Retina (tissue), 1 donor: ENCODE measurements at places on chromosomes 7 and 10.

GRCh38 chr7:22019931-22020330, 74.2 kb upstream of the CDCA7L start:
- no peak for DNase-seq

DNA sequence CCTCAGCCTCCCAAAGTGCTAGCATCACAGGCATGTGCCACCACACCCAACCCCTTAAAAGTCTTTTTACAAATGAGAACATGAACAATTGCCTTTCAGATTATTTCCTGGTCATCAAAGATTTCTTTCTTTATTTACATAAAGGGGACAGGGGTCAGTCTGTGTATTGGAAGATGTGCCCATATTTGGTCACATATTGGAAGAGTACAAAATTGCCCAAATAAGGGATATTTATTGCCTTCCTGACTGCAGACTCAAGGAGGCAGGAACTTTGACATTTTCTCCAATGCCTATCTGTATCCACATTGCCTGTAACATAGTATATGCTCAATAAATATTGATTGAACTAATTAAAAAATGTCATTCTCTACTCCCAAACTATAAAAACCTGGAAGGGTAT, 25.9 kb upstream of the HERPUD2 start:
- no peak for DNase-seq

GRCh38 chr7:134707663-134708378, 61.2 kb downstream of the BPGM start:
- no peak for DNase-seq

DNA sequence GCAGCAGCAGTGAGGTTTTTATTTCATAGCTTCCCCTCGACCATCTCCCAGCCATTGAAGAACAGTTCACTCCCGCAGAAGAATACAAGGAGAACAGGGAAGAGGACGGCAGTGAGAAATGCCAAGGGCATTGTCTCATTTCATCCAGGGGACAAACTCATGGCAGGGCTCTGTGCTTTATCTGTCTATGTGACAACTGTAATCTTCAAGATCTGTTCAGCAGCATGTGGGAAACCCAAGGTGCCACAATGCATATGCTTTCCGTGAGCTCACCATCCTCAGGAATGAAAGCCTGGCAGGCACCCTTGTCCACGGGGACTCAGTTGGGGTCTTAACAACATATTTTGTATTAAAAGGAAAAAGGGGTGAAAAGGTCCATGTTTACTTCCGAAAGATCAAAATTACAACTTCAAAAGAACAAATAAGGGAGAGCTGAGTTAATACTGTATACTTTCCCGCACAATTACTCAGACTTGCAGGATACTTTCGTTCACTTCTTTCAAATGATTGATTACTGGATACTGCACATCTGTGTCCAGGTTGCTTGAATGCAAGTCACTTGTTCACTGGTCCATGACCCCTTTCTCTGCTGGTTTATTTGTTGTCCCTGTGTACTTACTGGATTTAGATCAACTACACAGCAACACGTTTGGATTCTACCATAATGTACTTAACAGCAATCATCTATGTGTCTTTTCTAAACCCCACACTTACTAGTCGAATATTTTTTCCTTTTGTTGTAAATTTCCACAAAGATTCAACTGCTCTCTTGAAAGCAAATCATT, 90.1 kb upstream of the ATP6V0A4 start:
- DNase-seq = no peak

- DNase-seq = no peak
Observed at GRCh38 chr7:92325858-92326257, 80.1 kb downstream of the ANKIB1 start.

DNA sequence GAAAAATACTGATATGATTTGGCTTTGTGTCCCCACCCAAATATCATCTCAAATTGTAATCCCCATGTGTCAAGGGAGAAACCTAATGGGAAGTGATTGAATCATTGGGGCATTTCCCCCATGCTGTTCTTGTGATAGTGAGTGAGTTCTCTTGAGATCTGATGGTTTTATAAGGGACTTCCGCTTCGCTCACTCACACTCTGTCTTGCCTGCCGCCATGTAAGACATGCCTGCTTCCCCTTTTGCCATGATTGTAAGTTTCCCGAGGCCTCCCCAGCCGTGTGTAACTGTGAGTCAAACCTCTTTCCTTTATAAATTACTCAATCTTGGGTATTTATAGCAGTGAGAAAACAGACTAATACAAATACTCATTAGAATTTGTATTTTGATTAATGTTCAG, 5.1 kb upstream of the MRPS17 start:
- DNase-seq = no peak

- DNase-seq = no peak
Observed at GRCh38 chr10:110781139-110781538, 90.6 kb upstream of the PDCD4 start.

DNA sequence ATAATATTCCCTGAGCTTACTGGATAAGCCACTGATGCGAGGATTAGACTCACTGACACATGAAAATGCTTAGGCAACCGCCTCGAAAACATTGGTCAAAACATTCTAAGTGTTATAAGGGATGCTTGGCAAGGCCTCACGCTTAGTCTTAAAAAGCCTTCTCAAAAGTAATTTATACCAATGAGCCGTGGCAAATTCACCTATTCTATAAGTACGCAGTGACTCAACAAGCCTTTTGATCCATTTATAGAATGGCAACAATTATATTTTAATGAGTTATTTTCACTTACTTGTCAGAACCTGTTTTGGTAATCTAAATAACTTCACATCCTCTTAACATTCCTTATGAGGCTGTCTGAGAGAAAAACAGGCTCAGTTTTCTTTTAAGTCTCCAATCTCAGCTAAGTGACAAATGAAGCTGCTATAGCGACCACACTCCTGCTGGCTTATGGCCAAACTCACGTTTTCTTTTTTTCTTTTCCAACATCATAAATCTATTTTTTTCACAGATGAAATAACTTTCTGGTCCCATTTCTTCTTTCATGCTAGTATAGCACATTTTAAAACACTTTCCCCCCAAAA, 121.2 kb upstream of the AFAP1L2 start:
- DNase-seq = no peak

- peak; percentile 17 for DNase-seq
Observed at GRCh38 chr10:16809074-16809718, 8.0 kb downstream of the RSU1 start.

DNA sequence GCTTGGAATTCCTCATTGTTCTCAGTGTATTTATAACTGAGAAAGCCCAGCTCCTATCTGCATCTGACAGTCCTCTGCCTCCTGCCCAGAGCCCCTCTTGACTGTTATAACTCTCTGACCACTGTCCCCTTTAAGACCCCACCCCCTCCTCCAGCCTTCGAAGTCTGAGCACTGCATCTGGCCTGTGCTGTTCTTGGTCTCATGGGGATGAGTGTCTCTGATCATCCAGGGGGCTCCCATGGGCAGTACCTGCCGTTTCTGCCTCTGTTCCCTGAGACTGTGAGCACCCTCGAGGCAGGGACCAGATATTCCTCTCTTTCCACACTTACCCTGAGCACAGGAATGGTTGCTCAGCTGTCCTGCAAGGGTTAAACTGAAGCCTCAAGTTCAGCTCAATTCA, 7.7 kb downstream of the GHRHR start:
- DNase-seq = no peak

- no peak for DNase-seq
Observed at GRCh38 chr7:37908221-37908788, 8.3 kb downstream of the SFRP4 start.

GRCh38 chr7:40263752-40264390, 129.1 kb downstream of the SUGCT start:
- no peak for DNase-seq

- DNase-seq = no peak
Observed at GRCh38 chr10:31299119-31299518, 19.9 kb upstream of the ZEB1 start.

DNA sequence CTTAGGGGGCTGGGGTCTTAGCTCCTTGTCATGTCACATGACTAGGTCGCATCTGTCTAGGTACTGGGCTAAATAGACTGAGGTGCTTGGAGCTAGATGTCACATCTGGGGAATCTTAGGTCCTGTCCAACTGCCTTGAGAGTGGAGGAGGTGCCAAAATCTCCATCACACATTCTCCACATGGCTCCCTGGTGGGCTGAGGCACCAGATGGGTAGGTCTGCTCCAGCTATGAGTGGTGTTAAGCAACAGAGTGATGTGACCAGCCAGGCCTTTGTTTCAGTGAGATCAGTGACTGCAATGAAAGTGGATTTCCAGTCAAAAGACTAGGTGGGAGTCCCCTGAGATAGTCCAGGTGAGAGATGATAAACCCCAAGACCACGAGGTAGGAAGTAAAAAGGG, 251.8 kb downstream of the BMPER start:
- DNase-seq = no peak

DNA sequence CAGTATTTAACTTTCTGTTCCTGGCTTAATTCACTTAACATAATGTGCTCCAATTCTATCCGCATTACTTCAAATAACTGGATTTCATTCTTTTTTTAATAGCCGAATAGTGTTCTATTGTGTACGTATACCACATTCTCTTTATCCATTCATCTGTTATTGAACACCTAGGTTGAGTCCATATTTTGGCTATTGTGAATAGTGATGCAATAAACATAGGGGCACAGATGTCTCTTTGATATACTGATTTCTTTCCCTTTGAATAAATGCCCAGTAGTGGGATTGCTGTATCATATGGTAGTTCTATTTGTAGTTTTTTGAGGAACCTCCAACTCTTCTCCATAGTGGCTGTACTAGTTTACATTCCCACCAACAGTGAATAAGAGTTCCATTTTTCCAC, 25.5 kb upstream of the TSPAN33 start:
- DNase-seq = no peak

DNA sequence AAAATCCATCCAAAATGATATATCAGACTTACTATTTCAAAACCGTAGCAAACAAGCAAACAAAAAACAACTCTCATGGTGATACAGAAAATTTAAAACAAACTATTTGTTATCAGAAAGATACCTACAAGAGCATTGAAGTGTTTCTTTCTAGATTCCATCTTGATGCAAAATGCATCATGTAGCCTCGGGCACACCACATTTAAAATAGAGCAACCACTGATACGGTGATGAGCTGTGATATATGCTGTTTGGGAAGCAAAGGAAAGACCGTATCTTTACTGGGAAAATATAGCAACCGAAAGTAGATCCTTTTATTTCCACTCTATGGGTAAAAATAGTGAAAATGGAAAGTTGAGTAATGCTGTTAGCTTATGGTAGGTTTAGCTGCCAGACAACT, 892.0 kb downstream of the GATA3 start:
- no peak for DNase-seq
